ENCODE measurements at places on chromosomes 12 and 14.

- peaks cover 2% of the 10 kb centered on the region for H3K4me1 ChIP-seq
- peak overlapping the region; percentile 84 for H3K4me3 ChIP-seq
- no peak overlapping the region for H3K27ac ChIP-seq
- peak; percentile 61 for DNase-seq
Observed at GRCh38 chr14:53955671-53956426, 776 bp downstream of the BMP4 start.

GRCh38 chr12:17333287-17333686 lies 727.3 kb upstream of the LMO3 start:
- no peak for DNase-seq
- H3K27ac ChIP-seq = no peak overlapping the region
- H3K27me3 ChIP-seq = no peaks in the 10 kb centered on the region
- no peaks in the 10 kb centered on the region for H3K36me3 ChIP-seq

- DNase-seq = no peak
- no peaks in the 10 kb centered on the region for H3K27me3 ChIP-seq
- no peaks in the 10 kb centered on the region for H3K4me1 ChIP-seq
- no peak overlapping the region for H3K27ac ChIP-seq
- no peak overlapping the region for H3K4me3 ChIP-seq
Observed at GRCh38 chr12:50016501-50017475, 8.5 kb downstream of the RACGAP1 start.

DNA sequence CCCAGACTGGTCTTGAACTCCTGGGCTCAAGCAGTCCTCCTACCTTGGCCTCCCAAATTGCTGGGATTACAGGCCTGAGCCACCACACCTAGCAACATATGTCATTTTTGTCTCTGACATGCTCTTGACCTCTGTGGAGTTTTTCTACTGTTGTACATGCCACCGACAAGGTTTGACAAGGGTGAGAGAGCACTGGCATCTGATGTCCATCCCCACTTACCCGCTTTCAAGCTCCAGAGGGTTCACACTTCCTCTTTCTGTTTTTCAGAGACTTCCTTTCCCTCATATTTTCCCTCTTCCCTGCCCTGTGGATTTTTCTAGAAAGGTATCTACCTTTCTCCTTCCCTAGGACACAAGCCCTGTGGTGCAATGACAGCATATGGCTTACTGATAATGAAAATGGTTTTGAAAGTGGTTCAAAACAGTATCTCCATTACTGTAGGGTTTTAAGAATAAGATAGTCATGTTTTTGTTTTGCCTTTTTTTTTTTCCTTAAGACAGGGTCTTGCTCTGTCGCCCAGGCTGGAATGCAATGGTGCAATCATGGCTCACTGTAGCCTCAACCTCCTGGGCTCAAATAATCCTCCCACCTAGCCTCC lies 27.7 kb upstream of the PLEKHG3 start:
- H3K27ac ChIP-seq = no peak overlapping the region
- no peak for DNase-seq
- H3K4me3 ChIP-seq = no peak overlapping the region
- H3K36me3 ChIP-seq = no peaks in the 10 kb centered on the region
- no peaks in the 10 kb centered on the region for H3K27me3 ChIP-seq

GRCh38 chr14:49755378-49755777 lies 12.6 kb upstream of the KLHDC2 start:
- no peak overlapping the region for H3K27ac ChIP-seq
- no peaks in the 10 kb centered on the region for H3K27me3 ChIP-seq
- H3K4me1 ChIP-seq = no peaks in the 10 kb centered on the region
- no peak for DNase-seq
- no peaks in the 10 kb centered on the region for H3K36me3 ChIP-seq
- H3K4me3 ChIP-seq = no peak overlapping the region

- no peak overlapping the region for H3K4me3 ChIP-seq
- no peak for DNase-seq
- H3K36me3 ChIP-seq = no peaks in the 10 kb centered on the region
- no peak overlapping the region for H3K27ac ChIP-seq
Observed at GRCh38 chr12:112321245-112321644, 61.0 kb downstream of the HECTD4 start.

- no peaks in the 10 kb centered on the region for H3K27me3 ChIP-seq
- no peak for DNase-seq
- H3K36me3 ChIP-seq = peaks cover 4% of the 10 kb centered on the region
- H3K4me3 ChIP-seq = no peak overlapping the region
- H3K27ac ChIP-seq = no peak overlapping the region
Observed at GRCh38 chr12:107349008-107349747, 255.8 kb upstream of the CRY1 start.

- no peaks in the 10 kb centered on the region for H3K4me1 ChIP-seq
- no peaks in the 10 kb centered on the region for H3K36me3 ChIP-seq
- H3K27me3 ChIP-seq = no peaks in the 10 kb centered on the region
Observed at GRCh38 chr12:75579552-75579951, 68.1 kb upstream of the KRR1 start.

GRCh38 chr14:95941897-95942296 lies 65.3 kb downstream of the TUNAR start:
- no peak overlapping the region for H3K4me3 ChIP-seq
- H3K27ac ChIP-seq = no peak overlapping the region
- no peak for DNase-seq
- peaks cover 10% of the 10 kb centered on the region for H3K4me1 ChIP-seq
- peaks cover 21% of the 10 kb centered on the region for H3K36me3 ChIP-seq

DNA sequence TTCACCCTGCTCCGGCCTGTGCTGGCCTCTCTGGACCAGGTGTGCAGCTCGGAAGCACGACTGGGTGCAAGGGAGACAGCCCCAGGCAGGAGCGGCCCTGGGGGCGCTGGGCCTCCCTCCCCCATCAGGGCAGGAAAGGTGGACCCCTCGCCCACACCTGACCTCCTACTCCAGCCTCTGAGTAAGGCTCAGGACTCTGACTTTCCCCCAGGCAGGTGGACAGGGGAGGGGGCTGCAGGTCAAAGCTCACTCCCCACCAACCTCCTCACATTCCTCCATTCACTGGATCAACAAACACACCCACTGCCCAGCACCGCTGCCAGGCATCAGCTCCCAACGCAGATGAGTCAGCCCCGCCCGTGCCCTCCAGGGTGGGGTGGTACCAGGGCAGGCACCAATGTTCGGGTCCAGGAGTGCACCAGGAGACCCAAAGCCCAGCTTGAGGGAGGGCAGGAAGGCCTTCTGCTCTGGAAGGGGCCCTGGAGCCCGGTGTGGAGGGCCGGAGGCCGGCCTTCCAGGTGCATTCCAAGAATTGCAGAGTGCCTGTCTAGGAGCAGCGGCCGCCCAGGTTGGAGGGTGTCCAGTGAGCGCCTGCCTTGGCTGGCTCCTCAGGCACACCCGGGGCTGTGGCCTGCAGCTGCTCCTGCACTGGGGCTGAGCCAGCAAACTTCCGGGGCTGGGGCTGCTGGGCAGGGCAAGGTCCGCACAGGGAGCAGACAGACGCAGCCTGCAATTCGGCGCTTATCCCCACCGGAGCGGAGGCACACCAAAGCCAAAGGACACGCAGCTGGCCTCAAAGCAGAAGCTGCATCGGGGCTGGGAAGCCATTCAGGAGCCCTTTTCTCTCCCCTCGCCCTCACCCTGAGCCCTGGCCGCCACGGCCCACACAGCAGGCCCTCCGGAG lies 1.6 kb upstream of the INF2 start:
- peak; percentile 76 for DNase-seq
- no peaks in the 10 kb centered on the region for H3K4me1 ChIP-seq
- no peaks in the 10 kb centered on the region for H3K36me3 ChIP-seq
- no peak overlapping the region for H3K27ac ChIP-seq

- no peak overlapping the region for H3K4me3 ChIP-seq
- no peaks in the 10 kb centered on the region for H3K27me3 ChIP-seq
- no peak for DNase-seq
Observed at GRCh38 chr14:53882684-53883083, 73.9 kb downstream of the BMP4 start.

GRCh38 chr12:94127239-94128131 lies 20.9 kb upstream of the PLXNC1 start:
- no peaks in the 10 kb centered on the region for H3K27me3 ChIP-seq
- H3K36me3 ChIP-seq = no peaks in the 10 kb centered on the region
- no peak for DNase-seq
- H3K4me1 ChIP-seq = no peaks in the 10 kb centered on the region

Data from H9 (cell line).